Pulmonary artery endothelial cell (primary cell): ENCODE measurements at places on chromosomes 7 and 10. TPM values are rescaled to one million over a fixed set of nuclear protein-coding genes. Genes with fewer than 3 reads are reported as not detected.

The GRID1 gene
- total RNA-seq = not detected in 2 replicates

The SAMD9 gene
- total RNA-seq = 13.3 and 14.0 TPM in 2 replicates

The CYP3A4 gene
- total RNA-seq = not detected in 2 replicates

The BICC1 gene
- total RNA-seq = 1.7 and 3.2 TPM in 2 replicates

The MBL2 gene
- total RNA-seq = not detected in 2 replicates

The RBM48 gene
- total RNA-seq = 8.4 and 13.1 TPM in 2 replicates

The ADAMTS14 gene
- under 0.01 TPM in 1 of 2 replicates, not detected in the other for total RNA-seq

The SLC13A4 gene
- not detected in 2 replicates for total RNA-seq
